Fibroblast of skin of back (primary cell): ENCODE measurements at places on chromosomes 1 and 21.
A peak's percentile ranks its signal among the peaks of the same experiment; 100 is the strongest.

GRCh38 chr21:42364304-42364865 lies 1.9 kb downstream of the TFF1 start:
- no peak for DNase-seq

DNA sequence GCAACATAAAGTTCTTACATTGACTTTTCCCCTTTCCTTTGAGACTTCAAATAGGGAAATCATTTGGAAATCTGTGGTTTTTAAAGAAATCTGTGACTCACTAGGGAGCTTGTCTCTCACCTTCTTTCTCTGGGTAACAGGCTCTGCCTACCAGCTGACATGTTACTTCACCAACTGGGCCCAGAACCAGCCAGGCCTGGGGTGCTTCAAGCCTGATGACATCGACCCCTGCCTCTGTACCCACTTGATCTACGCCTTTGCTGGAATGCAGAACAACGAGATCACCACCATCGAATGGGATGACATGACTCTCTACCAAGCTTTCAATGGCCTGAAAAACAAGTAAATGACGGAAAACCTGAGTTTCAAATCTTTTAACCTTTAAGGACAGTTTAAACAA lies 9.2 kb upstream of the CHIA start:
- no peak for DNase-seq

DNA sequence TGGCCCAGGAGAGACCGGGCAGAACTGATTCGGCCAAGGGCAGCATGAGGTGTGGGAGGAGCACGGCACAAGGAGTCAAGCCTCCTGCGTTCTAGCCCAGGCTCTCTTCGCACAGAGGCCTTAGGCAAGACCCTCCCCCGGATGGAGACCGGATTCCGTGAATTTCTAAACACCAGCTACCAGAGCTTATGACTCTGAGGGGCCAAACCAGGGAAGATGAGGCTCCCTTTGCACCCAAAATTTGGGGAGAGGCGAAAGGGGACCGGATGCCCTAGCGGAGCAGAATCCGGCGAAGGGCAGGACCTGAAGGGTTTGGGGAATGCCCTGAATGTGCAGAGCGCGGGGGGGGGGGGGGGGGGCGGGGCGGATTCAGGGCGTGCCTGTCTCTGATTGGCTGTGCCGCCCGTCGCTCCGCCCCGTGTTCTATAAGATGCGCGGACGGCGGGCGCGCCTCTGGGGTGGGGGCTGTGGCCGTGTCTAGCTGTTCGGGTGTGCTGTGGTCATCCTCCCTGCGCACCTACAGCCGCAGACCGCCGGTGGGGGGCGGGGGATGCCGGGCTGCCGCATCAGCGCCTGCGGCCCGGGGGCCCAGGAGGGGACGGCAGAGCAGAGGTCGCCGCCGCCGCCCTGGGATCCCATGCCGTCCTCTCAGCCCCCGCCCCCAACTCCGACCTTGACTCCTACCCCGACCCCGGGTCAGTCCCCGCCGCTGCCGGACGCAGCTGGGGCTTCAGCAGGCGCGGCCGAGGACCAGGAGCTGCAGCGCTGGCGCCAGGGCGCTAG lies at the start of gene TRNP1:
TSS of gene TRNP1 (plus strand) at position 456 of the 783 bp plus-strand sequence. CDS start at position 551, 95 bp downstream.
- DNase-seq: peak; percentile 71

- DNase-seq: no peak
These were observed 6.5 kb upstream of the BARHL2 start for GRCh38 chr1:90723590-90724108.

DNA sequence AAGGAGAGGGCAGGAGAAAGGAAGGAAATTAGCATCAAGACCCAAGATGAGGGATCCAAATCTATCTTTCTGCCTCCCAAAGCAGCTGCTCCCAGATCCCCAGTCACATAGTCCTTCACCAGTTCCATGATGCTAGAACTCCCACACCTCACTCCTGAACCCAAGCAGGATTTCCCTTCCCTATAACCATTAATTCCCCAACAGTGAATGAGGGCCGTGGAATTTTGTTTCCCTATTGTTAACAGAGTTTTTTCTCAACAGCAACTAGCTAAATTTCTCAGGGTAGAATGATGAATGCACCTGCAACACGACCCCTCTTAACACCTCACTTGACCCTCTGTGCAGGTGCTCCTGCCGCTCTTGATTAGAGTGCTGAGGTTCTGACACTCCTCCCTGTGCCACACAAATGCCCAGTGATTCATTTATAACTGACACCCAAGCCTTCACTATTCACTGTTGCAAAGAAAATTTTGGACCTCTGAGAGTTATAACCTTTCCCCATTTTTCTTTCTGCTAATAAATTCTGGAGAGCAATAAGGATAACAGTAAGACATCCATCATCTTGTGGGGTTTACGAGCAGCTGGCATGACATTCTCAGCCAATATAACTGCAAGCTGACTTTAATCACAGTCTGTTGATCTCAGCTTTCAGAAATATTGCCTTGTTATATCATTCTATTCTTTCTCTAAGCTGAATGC lies 25.4 kb upstream of the NPL start:
- no peak for DNase-seq

DNA sequence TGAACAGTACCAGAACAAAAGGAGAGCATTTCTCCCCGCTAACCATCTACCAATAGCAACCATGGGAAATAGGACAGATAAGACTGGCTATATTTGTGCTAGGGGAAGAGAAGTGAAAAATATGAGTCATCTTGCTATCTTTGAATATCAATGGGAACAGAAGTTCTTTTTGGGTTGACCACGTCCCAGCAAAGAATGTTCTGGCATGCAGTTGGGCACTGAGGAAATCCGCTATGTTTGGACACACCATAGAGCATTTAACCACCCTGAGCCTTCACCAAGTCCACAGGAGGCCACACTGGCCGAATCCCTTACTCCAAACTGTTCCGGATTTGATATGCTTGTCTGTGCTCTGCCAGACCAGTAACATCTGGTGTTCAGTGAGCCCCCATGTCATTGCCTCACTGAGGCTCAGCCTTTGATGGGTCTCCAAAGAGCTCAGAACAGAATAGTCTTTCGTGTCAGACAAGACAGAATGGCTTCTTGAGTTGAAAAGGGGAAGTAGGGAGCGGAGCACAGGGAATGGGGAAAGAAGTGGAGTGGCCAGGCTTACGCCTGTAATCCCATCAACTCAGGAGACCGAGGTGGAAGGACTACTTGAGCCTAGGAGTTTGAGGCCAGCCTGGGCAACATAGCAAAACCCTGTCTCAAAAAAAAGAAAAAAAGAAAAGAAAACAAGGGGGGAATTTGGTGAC lies 81.4 kb downstream of the SMYD2 start:
- DNase-seq: peak; percentile 57

GRCh38 chr1:94259635-94260289 lies 22.4 kb upstream of the ARHGAP29 start:
- peak; percentile 35 for DNase-seq

GRCh38 chr21:33451634-33452071 lies 28.1 kb downstream of the TMEM50B start:
- DNase-seq: peak; percentile 37

DNA sequence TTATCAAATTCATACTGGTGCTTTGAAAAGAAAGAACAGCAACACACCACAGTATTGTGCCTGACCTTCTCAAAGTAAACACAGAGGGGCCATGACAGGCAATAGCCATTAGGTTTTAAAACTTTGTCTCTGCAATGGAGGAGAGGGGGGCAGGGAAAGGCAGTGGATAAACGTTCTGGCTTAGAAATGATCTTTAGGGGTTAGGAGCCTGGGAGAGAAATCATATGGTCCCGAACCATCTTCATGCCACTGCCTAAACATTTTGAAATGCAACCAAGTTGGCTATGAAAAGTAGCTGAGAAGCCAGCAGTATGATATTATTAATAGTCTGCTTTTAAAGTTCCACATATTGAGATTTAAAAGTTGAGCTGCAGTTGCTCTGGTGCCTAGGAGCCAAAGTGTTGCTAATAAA lies 39.8 kb downstream of the PLPP3 start:
- DNase-seq: no peak

DNA sequence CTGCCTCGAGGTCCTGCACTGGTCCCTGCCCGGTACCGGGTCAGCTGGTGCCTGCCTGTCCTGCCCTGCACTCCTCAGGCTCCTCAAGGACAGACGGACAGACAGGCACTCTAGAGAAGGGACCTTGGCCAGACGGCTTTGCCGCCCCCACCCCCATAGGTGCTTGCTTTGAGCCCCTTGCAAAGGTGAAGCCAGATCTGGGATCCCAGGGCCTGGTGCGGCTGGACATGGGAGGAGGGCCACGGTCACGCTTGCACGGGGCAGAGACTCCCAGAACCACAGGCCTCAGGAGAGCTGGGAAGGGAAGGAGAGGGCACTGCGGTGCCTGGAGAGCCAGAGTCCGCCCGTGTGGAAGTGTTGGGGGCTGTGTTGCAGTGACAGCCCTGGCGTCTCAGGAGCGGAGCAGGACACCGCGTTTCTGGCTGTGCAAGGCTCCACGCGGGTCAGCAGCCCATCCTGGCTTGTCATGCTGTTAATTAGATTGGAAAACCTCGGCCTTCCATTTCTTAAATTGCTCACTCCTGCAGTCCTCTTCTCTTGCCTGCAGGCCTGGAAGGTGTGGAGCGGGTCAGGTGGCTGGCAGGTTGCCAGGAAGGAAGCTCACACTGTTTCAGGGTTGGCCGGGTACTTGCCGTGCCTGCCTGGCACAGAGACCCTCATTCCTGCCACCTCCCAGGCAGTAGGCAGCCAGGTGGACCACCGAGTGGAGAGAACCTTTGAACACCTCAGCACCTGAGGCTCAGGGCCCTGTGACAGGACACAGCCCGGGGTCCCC lies 16.3 kb downstream of the COL18A1 start:
- DNase-seq: no peak

DNA sequence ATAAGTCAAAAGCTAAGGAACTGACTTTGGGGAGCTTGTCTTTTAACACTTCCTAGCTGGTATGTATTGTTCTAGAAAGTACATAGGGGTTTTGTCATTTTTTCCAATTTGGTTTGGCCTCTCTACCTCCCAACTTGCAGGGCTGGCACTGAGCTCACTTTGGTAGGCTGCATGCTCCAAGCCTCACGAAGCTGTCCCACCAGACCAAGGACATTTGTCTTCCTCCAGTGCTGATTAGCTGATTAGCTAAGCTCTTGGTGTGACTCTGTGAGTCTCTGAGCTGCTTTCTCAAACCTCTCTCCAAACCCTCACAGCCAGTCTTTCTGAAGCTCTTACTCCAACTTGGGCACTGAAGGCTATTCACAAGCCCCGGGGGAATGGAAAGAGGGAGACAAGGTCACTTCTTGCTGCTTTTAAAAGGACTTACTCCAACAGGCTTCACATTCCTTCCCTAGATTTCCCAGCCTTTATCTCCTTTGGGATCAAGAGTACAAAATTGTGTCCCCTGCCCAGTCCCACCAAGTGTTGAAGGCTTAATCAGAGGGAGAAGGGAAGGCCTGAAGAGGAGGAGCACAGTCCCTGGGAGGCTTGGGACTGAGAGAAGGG lies 893 bp upstream of the CFAP45 start:
- no peak for DNase-seq

- DNase-seq: peak; percentile 83
These were observed 234.7 kb downstream of the TOMM20 start for GRCh38 chr1:234893725-234894630.

DNA sequence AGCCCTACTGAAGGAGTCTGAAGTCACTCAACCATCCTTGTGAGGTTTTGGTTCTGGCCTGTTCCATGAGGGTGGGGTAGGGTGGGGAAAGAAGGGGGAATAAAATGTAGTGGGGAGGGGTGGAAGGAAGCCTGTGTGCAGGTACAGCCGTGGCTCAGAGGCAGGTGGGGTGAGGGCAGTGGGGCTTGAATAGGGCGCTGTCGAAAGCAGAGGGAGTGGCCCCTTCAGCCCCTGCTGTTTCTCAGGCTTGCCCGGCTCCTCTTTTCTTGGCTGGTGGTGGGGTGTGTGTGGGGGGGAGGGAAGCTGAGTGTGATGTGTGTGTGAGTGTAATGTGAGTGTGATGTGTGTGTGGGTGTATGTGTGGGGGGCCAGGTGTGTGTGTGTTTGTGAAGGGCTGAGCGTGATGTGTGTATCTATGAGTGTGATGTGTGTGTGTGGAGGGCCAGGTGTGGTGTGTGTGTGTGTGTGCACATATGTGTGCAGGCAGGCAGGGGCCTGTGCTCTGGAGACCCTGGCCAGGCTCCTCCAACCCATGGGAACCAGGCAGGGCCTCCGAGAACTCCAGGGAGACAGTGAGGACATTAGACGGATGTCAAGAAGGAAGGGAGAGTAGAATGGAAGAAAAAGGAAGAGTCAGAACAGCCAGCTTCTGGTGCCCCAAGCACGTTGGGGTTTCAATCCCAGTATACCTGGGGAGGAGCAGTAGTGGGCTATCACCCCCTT lies 9.0 kb downstream of the SOX13 start:
- no peak for DNase-seq

DNA sequence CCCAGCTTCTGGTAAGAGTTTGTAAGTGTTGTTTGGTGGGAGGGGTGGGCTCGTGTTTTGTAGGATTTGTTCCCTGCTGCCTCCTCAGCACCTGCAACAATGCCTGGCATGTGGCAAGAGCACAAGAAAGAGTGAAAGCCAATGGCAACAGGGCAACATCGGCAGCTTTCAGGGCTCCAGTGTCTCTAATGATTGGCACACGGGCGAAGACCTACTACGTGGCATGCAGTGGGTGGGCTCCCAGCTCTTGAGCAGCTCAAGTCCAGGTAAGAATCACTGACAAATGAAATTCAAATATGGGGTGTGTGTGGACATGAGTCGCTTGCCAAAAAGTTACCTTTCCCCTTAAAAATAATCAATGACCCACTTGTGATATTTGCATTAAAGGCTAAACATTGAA lies 23.9 kb upstream of the SLC1A7 start:
- DNase-seq: no peak

GRCh38 chr21:46637952-46638746 lies 2.7 kb downstream of the PRMT2 start:
- no peak for DNase-seq

GRCh38 chr1:113617438-113618141 lies 141.7 kb downstream of the PHTF1 start:
- no peak for DNase-seq

- DNase-seq: peak; percentile 30
These were observed 104.7 kb downstream of the ST6GALNAC3 start for GRCh38 chr1:76179219-76179698.

- DNase-seq: peak; percentile 72
These were observed 472.4 kb upstream of the PRMT6 start for GRCh38 chr1:106584107-106584506.

DNA sequence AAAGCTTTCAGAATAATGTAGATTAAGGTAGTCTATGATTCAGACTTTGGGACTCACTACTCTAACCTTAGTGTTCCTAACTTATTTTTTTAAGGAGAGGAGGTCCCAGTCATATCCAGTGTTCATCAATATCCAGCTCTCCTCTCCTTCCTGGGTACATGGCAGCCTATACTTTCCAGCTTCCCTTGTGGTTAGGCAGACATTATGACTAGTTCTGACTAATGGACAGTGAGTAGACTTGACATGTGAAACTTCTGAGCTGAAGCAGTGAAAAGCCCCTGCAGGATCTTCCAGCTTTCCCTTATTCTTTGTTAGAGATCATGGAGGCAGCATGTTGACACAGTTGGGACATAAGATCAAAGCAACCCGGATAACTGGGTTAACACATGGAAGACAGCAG lies 144.2 kb downstream of the PTPRU start:
- peak; percentile 34 for DNase-seq

GRCh38 chr1:159300146-159300545 lies 2.0 kb upstream of the FCER1A start:
- DNase-seq: no peak

GRCh38 chr1:218518216-218518740 lies 173.1 kb downstream of the TGFB2 start:
- no peak for DNase-seq
